DMS79 treated with DMSO at 0.1 percent for 48 hours (cell line): ENCODE measurements at places on chromosomes 11 and 22.

GRCh38 chr11:104917271-104918112 is 19.2 kb upstream of the CASP12 start:
- no peak for DNase-seq

DNA sequence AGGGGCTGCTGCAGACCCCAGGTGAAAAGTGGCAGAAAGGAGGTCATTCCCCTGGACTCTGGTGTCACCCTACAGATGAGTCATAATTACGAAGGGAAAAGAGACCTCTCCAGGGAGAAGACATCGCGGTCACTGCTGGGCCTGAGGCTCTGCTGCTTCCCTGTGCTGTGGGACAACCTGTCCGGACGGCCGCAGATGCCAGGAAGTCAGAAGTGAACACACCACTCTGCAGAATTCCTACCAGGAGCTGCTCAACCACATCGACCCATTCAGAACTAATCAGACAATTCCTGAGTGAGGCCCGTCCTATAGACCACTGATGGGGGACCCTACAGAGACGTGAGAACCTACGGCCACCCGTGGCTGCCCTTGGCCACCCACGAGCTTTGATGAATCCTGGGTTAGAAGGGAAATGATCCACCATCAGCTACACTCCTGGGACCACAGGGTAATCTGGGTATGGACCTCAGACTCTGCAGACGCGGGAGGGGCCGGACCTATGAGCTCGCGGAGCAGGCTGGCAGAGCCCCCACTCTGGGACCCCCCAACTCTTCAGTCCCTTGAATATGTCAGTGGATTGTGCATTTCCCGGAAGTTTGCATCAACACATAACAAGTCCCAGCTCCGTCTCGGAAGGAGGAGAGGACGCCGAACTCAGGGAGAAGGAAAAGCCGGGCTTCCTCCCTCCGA is 636.7 kb downstream of the BRD1 start:
- no peak for DNase-seq

DNA sequence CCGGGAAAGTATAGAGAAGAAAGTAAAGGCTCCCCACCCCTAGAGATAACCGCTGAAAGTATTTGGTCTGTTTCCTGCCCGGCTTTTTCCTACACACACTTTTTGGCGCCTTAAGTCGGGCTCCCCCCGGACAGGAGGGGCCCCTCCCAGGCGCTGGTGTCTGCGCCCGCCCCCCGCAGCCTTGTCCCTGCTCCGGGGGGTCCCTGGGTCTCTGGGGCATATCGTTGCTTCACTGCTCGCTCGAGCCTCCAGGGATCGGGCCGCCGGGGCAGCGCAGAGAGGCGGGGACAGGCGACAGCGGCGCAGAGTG is 928 bp upstream of the CRACR2B start:
- DNase-seq = no peak

DNA sequence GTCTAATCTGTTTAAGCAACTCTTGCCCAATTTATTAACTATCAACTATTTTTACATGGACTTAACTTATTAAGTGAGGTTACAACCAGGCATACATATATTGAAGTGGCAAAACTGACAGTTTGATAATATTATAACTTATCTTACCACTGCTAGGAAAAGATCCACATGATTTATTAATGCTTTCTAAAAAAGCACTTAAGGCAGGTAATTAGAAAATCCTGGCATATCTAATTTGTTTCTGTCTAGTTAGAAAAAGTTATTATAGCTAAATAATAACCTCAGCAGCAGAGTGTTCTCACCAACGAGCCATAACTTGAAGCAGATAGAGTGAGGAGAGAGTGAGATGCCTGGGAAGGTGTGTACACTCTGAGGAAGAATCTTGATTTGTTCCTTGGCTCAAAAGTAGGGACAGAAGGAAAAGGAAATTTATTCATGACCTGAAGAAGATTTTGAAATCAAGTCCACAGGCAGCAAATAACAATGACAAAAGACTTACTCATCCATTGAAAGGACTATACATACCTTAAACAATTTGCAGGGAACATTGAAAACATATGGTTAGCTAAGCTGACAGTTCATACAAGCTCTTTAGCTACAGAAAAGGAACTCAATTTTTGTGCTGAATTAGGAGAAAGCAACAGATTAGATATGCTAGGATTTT is 7.1 kb upstream of the MUC15 start:
- no peak for DNase-seq

- DNase-seq = no peak
Measured at GRCh38 chr22:39457198-39457555, 365 bp downstream of the MGAT3 start.

DNA sequence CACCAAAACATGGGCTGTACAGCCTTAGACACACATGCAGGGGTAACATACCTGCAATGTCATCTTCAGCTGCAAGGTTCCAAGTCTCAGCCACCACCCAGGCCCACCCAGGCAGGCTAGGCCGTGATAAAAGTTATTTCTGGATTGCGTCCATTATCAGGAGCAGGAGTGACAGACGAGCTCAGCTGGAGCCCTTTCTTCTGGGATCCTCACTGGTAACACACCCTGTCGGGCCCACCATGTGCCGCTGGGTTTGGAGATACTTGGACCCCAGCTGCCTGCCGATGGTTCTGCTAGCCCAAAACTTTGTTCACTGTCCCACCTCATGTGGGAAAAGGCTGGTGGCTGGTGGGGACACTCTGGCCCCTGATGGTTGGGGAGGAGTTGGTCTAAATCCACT is 24.8 kb downstream of the TMPRSS5 start:
- DNase-seq = no peak

DNA sequence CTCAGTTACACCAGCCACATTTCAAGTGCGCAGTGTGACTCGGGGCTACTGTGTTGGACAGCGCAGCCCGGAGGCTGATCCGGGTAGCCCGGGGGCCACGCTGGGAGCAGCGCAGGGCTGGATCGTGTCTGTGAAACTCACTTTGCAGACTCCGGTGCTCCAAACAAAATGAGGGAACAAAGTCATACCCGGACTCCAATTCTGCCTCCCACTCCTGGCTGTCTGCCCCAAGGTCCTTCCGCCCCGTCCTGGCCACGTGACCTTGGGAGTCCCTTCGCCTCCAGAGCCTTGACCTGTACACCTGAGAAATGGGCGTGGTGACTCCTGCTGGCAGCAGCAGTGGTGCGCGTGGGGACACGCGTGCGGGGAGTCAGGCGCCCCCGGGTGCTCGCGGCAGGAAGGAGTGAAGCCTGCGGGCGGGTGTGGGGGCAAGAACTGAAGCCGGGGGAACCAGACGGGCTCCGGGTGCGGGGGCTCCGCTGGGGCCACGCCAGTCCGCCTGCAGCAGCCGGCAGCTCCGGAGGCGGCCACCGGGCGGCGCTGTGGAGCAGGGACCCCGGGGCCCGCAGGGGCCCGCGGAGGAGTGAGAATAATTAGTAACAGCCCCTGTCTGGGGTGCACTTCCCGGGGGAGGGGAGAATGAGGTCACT is 42.4 kb downstream of the KCNJ4 start:
- DNase-seq = no peak

GRCh38 chr22:42401535-42402334 is 30.5 kb downstream of the NFAM1 start:
- DNase-seq = no peak

DNA sequence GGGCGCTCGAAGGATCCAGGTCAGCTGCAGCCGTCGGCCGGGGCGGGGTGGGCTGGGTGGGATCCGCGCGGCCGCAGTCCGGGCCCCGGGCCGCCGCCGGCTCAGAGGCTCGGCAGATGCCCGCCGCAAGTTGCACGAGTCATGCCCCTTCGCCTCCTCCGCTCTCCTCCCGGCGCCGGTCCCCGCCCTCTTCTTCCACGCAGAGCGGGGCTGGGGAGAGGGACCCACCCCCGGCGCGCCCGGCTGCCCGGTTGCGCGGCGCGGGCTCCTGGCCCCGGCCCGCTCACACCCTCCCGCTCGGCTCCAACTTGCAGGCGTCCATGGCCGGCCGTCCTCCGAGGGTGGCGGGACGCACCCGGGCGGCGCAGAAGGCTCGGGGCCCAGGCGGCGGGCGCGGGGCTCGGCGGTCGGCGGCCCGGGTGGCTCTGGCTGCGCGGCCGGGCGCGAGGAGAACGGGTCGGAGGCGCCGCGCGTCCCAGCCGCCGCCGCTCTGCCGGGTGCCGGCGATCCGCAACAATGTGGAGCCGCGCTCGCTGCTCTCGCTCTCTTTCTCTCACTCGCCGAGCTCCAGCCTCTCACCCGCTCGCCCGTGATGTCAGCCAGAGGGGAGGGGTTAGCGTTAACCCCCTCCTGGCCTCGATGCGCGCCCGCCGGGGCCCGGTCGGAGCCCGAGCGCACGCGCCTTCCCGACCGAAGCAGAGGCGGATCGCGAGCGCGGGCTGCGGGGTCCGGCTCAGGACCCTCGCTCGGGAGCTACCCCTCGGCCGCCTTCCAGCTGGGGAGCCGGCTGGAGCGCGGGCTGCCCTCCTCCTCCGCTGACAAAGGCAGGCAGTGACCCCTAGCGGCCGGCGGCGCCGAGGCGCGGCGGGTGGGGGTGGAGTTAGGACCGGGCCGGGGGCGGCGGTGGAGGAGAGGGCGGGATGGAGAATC is at the start of gene NECTIN1:
Gene NECTIN1 (minus strand): TSS at position 550 of the 930 bp plus-strand sequence. CDS start 647 bp downstream, outside the sequence.
- DNase-seq = peak; percentile 94

DNA sequence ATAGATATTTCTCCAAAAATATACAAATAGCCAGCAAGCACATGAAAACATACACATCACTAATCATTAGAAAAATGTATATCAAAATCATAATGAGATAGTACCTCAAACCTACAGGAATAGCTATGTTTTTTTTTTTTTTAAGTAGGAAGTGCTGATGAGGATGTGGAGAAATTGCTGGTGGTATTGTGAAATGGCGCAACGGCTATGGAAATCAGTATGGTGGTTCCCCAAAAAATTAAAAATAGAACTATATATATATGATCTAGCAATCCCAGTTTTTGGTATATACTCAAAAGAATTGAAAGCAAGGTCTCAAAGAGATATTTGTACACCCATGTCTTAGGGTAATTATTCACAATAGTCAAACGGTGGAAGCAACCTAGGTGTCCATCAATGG is 46.0 kb upstream of the HIPK3 start:
- no peak for DNase-seq

- no peak for DNase-seq
Measured at GRCh38 chr11:126345759-126346585, 9.5 kb upstream of the ST3GAL4 start.

GRCh38 chr22:50403701-50404101 is 60.6 kb downstream of the PPP6R2 start:
- peak; percentile 12 for DNase-seq

DNA sequence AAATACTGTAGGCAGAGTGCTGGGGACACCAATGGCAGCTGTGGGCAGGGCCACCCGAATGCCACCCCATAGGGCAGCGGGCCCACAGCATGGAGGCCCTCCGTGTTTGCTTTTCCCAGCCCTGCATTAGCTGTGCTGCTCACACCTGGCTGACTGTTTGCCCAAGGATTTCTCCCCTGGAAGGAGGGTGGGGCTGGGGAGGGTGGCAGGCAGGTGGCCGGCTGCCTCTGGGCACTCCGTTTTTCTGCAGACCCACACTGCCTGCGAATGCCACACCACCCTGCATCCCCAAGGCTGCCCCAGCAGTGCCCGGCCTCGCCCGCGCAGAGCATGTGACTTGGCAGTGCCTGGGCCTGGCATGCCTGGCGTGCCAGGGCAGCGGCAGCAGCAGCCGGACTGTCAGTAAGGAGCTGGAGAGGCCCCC is 19.6 kb downstream of the DAGLA start:
- peak; percentile 62 for DNase-seq

GRCh38 chr11:85863855-85864254 is 8.7 kb downstream of the CCDC83 start:
- no peak for DNase-seq

DNA sequence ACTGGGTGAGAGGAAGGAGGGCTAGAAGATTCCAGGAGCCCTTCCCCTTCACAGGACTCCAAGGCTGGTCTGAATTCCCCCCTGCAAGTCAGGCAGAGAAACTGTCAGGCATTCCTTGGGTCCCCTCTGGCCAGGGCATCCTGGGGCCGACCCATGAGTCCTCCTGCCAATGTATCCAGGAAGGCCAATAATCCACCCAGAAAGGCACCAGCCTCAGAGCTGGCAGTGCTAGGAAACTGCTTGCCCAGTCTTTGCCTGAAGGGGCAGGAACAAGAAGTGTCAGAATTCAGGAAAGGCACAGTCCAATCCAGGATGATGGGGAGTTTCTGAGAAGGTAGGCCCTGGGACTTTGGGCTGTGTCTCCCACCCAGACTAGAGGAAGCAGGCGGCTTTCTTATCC is 41.0 kb downstream of the BUD13 start:
- DNase-seq = no peak

DNA sequence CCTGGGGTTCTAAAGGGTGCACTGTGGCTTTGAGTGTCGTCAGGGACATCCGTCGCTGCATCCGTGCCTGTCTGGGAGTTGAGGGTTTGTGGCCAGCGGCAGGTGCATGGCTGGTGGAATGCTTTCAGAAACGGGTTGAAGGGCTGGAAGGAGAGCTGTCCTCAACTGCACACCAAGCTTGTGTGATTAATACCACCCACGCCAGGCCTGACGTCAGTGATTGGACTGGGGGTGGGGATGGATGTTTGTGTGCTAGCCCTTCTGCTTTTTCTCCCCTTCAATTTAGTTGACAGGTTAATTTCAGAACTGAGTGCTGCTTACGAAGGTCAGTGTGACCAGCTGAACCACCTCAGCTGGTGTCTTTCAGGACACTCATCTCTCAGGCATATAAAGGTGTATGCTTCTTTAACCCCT is 3.2 kb upstream of the GAB2 start:
- DNase-seq = peak; percentile 93

DNA sequence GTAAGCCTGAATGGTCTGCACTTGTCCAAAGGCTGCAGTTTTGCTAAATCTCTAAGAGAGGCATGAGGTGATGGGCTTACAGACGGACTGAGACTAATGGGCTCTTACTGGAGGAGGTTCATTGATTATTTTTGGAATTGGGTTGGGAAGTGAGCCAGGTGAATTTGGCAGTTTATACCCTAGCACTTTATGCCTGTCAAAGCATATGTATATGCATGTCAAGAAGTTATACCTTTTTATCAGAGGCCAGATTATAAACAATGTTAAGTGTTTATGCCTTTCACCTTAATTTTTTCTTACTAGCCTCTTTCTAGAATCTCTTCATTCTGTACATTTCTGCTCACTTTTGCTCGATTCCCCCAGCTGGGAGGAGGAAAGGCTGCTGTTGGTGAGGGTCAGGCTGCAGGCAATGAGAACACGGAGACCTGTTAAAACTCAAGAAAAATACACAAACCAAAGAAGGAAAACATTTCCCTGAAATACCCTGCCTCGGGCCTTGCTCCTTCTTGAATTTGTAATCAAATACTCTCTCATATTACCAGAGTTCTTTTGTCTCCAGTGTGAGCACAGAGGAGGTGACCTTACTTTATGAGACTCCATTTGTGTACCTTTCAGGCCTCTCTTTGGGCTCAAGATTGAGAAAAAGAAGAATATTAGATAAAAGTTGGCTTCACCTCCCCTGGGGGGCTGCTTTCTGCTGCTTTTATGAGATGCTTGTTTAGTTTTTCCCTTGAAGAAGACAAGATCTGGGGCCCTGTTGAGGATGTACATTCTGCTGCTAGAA is 19.6 kb downstream of the NAT10 start:
- DNase-seq = no peak

- no peak for DNase-seq
Measured at GRCh38 chr11:46562527-46562926, 31.3 kb downstream of the AMBRA1 start.
